ENCODE measurements at places on chromosomes 6 and 20.

DNA sequence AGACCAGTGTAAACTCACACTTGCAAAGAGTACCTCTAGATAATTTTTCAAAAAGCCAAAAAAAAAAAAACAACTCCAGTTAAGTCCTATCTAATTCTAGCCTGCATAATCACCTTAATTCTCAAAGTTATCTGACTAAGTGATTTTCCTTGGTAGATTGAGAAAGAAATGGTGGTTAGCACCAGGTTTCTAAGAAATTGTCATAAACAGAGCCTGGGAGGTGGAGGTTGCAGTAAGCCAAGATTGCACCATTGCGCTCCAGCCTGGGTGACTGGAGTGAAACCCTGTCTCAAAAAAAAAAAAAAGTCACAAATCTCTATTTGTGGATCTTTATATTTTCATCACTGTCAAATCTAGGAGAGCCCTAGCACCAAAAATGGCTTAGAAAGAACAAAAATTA, 8.9 kb downstream of the FBXO5 start:
- no peak for DNase-seq

DNA sequence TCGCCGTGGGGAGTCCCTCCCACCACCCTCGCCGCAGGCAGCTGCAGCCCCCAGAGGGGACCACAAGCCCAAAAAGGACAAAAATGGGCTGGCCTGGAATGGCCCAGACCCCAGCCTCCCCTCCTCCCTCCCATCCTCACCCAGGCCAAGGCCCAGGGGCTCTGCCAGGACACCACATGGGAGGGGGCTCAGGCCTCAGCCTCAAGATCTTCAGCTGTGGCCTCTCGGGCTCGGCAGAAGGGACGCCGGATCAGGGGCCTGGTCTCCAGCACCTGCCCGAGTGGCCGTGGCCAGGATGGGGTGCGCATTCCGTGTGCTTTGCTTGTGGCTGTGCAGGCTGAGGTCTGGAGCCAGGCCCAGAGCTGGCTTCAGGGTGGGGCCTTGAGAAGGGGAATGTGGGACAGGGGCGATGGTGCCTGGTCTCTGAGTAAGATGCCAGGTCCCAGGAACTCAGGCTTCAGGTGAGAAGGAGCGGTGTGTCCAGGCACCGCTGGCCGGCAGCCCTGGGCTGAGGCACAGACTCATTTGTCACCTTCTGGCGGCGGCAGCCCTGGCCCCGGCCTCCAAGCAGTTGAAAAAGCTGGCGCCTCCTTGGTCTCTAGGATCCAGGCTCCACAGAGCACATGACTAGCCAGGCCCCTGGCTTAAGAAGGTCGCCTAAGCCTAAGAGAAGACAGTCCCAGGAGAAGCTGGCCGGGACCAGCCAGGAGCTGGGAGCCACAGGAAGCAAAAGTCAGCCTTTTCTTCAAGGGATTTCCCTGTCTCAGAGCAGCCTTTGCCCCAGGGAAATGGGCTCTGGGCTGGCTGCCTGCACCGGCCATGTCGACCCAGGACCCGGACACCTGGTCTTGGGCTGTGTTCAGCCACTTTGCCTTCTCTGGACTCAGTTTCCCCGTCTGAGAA, 35.2 kb upstream of the MRGBP start:
- no peak for DNase-seq

DNA sequence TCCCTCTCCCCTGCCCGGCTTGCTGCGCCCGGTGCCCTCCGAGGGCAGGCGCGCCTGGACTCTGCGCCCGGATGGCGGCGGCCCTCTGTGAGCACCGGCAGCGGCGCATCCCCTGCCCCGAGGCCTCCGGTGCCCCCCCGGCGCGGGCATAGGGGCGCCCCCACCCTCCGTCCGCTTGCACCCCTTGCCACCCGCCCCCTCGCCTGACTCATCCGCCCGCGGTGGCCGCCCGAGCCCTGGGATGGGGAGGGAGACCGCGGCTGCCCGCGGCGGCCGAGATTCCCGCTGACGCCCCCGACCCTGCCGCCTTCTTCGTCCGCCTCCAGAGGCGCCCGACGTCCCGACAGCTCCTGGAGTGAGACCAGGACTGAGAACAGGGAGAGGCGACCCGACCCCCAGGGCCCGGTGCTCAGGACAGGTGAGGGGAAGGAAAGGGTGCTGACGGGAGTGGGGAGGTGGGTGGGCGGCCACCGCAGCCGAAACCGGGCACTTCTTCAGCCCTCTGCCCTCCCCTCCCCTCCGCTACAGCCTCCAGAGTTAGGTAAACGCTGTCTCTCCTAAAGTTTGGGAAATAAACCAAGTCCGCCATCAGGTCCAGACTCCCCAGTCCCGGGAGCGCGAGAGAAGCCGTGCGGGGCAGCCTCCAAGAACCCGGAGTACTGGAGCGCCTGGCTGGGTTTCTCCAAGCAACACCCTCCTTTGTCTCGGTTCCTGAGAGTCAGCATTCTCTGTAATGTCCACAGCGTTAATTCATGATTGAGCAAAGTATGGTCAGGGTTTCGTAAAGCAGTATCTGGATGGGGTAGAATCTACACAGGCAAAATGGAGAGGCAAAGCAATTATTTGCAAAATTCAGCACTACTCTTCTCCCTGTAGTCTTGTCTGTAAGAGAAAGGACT, 539 bp downstream of the TMEM200A start:
- peak; percentile 4 for DNase-seq

GRCh38 chr6:157653521-157653920, 169.5 kb upstream of the SNX9 start:
- no peak for DNase-seq

DNA sequence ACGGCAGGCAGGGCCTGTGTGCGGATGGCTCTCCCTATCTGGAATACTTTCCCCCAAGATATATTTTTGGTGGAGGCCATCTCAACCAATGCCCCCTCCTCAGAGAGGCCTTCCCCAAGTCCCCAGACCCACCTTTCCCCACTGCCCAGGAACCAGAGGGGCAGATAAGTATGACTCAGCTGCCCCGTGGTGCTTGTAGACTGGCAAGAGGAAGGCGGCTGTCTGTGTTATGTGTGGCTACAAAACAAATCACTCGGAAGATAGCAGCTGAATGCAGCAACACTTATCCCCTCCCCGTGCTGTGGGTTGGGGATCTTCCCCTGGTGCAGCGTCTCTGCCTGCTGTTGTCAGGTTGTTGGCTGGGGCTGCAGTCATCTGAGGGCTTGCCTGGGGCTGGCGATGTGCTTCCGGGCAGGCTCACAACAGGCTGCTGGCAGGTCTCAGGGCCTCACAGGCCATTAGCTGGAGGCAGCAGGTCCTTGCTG, 7.1 kb downstream of the NPEPL1 start:
- DNase-seq, result no peak

Measured in inflammatory macrophage treated with lipopolysaccharide for 1 hour (primary cell).